ENCODE measurements at places on chromosomes 5 and 9.

DNA sequence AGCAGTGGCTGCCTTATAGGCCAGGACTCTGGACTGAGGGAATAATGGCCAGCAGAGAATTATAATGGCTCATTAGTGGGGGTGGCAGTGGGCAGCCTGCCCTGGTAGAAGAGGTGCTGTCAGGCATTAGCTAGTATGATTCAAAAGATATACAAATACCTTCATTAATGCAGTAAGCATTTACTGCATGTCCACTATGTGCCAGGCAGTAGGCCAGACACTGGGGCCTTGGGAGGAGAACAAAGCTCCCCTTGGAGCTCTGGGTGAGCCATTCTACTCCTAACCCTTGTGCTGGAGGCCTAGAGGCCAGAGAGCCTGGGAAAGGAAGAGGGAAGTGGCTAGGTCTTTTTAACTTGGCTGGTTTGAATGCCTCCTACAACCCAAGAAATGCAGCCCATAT lies 2.0 kb upstream of the GARNL3 start:
- DNase-seq: no peak

GRCh38 chr5:9713959-9714586 lies 83.9 kb upstream of the TAS2R1 start:
- DNase-seq: no peak

GRCh38 chr5:88839238-88839637 lies 43.7 kb downstream of the MEF2C start:
- DNase-seq: no peak

GRCh38 chr9:12141422-12141821 lies 551.8 kb upstream of the TYRP1 start:
- DNase-seq: no peak

GRCh38 chr5:168886157-168886556 lies 307.0 kb upstream of the PANK3 start:
- no peak for DNase-seq

GRCh38 chr5:128378196-128378595 lies 159.8 kb downstream of the FBN2 start:
- no peak for DNase-seq

GRCh38 chr5:115551415-115551814 lies 6.8 kb upstream of the FEM1C start:
- no peak for DNase-seq

DNA sequence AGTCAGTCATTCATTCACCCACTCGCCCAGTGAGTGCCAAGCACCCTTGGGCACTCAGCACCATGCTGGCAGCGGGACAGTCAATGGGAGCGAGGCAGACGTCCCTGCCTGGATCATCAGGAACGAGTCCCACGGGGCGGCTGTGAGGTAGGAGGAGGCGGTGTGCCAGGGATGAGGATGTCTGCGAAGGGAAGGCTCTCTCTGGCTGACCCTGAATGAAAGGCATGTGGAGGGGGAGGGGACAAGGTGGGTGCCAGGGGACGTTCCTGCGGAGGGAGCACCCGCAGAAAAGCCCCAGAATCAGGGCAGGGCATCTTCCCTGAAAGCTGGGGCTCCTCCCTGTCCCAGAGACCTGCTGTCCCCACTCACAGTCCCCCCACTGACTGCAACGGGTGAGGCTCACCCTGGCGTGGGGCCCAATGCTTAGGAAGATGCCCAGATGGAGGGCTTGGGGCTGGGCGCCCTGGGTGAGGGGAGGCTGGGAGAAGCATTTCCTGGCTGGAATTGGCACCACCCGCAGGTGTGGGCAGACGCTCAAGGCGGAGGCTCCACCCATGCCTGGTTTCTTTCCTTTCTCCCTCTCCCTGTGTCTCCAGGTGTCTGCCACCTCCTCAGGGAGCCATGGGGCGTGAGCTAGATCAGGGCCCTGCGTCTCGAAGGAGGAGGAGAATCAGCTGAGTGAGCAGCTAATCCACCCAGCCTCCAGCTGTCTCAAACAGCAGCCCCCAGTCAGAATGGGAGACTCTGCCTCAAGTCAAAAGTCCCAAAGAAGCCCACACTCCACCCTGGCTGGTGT lies 179.0 kb upstream of the PPP1R26 start:
- no peak for DNase-seq

DNA sequence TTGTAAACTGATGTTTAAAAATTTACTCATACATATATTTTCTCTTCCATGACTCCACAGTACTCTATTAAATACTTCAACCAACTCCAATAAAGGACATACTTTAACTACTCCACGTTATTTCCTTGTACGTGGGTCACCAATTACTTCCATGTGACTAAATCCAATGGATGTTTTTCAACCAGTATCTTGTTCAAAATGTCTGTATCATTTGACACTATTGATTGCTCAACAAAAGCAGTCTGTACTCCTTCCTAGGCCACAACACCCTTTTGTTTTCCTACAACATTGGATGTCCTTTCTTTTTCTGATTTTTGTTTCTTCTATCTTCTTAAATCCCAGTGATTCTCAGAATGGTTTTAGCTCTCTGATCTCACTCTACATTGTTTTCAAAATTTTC lies 943.7 kb downstream of the EFNA5 start:
- DNase-seq: no peak

DNA sequence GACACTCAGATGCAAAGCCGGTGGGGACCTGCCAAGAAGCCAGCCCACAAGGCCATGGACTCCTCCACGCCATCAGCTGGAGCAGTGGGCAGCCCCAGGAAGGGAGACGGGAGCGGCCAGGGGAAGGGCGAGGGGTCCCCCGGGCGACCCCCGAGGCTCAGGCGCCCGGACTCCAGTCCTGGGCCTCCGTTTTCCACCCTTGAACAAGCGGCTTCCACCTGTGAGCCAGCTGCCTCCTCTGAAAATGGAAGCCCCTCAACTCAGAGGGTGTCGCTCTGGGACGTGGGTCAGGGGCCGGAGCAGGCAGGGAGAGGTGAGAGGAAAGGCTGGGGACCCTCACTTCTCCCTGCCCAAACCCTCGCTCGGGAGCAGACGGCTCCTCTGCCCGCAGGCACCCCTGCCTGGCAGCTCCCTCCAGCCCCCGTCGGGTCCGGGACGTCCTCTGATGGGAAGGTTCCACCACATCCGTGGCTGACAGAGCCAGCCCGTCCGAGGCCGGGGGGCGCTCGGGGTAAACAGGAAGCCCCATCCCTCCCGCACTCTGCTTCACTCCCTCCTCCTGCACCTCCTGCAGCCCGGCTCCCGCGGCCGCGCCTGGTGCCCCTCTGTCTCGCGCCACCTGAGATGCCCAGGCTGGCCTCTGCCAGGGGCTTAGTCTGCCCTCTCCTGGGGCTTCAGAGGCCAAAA lies 3.7 kb upstream of the EGFL7 start:
- no peak for DNase-seq

- DNase-seq: no peak
Measured at GRCh38 chr9:36018891-36019720, 17.6 kb upstream of the RECK start.

- no peak for DNase-seq
Measured at GRCh38 chr5:74543162-74543995, 97.1 kb downstream of the ENC1 start.

DNA sequence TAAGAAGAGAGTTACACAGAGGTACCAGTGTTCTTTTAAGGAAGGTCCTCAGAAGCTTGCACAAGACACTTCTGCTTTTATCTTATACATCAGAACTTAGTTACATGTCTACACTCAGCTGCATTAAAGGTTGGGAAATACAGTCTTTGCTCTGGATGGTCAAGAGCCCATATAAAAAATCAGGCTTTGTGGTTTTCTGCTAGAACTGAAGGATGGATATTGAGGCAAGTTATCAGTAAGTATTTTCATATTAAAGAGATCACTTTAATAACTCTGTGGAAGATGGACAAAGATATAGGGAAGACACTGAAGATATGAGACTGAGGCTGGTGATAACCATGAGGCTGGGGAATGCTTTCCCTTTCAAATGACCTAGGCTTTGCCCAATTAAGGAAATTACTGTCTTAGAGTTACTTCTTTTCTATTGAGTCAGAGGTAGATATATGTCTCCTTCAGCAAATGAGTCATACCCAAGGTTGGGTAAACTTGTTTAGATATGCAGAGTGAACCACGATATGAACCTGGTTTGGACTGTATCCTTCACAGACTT lies 87.0 kb upstream of the TNC start:
- no peak for DNase-seq

DNA sequence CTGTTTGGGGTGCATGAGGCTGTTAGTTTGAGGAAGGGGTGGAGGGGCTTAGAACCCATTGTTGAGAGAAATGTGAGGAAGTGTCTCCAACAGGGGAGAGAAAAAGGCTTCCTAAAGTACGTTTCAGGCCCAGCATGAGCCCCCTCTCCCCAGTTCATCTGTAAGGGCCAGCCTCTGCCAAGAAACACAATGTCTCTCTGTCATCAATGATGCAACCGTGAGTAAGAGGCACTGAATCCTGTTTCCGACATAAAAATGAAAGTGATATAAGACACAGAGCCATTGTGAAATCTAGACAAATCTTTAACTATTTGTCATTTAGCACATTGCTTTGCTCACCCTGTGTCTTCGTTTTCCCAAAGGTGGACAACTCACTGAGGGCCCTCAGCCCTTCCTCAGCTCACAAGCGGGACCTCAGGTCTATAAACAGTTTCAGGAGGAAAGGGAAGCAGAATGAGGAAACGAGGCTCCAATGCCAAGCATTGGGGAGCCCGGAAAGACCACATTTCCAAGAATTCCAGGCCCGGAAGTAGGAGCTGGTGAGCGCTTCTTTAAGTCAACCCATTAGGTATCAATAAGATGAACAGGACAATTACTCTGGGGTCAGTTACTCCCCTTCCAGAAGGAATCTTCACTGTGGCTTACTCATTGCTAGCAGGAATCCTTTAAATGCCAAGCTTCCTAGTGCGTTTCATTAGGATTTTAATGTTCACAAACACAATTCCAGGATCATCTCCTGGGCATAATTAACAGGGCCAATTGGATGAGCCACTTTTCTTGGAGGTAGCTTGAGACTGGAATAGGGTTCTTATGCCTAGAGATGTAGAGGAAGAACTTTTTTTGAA lies 59.0 kb upstream of the KLF4 start:
- no peak for DNase-seq

DNA sequence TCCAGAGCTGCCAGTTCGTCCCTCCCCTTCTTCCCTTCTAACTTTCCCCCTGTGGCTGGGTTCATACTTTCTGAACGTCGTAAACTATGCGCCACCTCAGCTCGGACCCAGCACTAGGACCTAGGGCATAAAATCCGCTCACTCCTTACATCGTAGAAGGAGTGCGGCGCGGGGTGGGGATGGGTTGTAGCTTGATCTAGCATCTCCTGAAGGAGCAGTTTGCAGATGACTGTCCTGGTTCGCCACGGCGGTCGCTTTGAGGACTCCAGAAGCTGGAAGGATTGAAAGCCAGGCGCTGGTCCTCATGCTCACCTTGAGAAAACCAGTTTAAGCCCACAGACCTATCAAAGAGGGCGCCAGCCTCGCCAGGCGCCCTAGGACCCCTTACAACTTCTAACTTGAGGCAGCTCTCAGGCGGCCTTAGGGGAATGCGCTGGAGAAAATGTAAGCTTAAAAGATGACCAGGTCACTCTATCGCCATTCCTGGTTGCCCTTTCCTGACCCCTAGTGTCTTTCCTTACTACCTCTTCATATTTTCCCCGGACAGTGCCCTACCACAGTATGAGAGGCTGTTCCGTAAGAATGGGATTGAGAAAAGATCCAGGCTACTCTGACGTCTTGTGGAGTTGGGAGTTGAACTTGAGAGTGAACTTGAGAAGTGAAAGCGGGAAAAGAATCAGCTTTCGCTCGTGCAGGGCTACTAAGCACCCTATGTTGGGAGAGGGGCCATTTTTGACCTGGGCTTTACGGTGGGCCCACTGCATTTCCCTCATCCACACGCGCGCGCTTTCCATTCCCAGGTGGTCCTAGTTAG lies 2.8 kb downstream of the RORB start:
- no peak for DNase-seq

- DNase-seq: no peak
Measured at GRCh38 chr5:31235381-31235780, 41.9 kb downstream of the CDH6 start.

- no peak for DNase-seq
Measured at GRCh38 chr9:113600871-113601614, 137.5 kb downstream of the RGS3 start.

DNA sequence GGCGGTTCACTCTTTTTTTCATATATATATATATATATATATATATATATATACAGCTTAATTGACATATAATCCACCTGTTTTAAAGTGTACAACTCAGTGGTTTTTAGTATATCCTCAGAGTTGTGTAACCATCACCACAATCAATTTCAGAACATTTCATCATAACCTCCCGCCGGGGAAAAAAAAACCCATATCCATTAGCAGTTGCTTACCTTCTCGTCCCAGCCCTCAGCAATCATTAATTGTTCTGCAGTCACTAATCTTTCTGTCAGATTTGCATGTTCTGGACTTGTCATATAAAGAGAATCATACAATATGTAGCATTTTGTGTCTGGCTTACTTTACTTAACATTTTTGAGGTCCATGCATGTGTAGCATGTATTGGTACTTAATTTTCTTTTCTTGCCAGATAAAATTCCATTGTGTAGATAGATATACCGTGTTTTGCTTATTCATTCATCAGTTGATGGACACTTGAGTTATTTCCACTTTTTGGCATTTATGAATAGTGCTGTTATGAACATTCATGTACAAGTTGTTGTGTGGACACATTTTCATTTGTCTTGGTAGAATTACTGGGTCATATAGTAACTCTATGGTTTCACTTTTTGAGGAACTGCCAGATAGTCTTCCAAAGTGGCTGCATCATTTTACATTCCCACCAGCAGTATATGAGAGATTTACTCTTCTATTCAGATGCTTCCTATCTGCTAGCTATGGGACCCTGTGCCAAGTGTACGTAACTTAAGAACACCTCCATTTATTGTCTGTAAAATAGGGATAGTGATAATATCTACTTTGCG lies 3.5 kb upstream of the RNF145 start:
- DNase-seq: no peak

DNA sequence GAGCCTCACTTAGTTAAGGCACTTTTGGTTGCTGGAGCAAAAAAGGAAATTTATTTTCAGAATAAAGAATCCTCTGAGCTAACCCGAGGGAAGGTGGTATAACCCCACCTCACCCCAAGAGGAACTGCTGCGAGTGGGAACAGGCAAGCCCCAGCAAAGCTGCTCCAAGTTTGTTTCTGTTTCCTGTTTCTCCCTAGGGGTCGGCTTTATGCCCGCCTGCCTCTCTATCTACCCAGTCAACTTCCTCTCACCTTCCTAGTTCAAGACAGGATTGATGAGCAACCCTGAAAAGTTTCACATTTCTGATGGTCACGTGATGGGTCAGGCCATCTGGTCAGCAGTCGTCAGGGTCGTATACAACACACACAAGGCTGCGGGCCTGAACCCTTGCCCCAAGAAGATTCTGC lies 31.1 kb downstream of the TRIO start:
- no peak for DNase-seq

DNA sequence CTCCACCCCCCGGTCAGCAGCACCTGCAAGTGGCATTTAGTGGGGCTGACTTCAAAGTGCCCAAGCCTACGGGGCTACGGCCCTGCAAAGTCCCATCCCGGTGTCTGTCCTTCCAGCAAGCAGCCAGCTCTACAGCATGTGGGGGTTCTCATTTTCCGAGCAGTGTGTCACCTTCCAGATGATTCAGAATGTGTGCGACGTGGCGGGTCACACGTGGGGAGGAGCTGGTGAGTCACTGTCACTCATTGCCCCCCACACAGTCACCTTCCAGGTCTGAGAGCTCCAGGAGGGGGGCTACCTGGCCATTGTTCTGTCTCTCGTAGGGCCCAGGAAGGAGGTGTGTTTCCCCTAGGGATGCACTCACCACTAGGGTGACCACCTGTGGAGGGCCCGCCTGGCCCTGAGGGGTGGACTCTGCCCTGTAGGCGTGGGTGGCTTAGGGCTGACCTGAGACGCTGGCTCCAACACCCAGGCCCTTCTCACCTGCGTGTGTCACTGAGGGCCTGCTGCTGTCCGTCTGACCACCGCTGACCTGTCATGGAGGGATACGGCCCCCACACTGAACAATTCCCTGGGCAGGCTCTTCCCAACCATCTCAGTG lies 70.2 kb downstream of the SEMA4D start:
- peak; percentile 64 for DNase-seq

Data from stimulated activated CD8-positive, alpha-beta memory T cell treated with anti-CD3 and anti-CD28 coated beads, Interleukin-4, amount 100 ng/mL, for 1 hour (primary cell).